Inflammatory macrophage (primary cell): ENCODE measurements at places on chromosomes 4 and X.

DNA sequence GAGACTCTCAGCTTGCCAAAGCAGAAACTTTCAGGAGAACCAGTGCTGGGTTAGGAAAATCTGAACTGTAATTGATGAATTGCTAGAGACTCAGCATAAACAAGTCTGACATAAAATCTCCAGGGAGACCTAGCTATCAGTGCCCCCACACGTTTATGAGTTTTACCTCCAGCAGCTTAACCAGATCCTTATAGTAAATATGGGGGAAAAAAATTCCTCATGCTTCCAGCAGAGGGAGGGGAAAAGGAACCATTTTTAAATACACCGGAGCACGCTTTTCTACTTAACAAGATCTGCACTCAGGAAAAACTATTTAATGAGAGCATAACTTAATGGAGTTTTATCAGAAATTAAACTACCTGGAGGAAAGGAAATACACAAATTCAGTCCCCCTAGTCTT is 1040.7 kb upstream of the INTU start:
- DNase-seq, result no peak

DNA sequence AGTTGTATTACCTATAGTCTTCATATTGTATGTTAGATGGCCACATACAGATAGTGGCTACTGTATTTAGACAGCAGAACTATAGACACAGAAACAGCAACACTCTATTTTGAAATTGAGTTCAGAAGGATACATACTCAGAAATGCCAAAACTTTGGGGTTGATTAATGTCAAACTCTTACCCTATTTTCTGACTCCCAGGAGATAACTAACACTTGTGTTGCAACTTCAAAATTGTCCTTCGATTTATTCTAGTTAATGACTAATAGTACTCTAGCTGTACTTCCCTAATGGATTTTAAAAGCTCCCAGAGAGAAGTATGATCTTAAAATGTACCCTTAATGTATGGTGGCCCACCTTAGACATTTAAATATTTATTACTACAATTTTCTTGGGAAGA is 229.9 kb upstream of the UGT8 start:
- no peak for DNase-seq

- DNase-seq, result peak; percentile 95
These were observed at the start of gene MMAA for GRCh38 chr4:145618932-145619638. Gene MMAA (plus strand): TSS chr4:145619385. CDS start chr4:145639140, 19,755 bp downstream.

- no peak for DNase-seq
These were observed 1.4 kb downstream of the TEX13D start for GRCh38 chrX:124333862-124334261.

GRCh38 chrX:3262901-3263300 is 83.6 kb downstream of the MXRA5 start:
- DNase-seq, result peak; percentile 70

GRCh38 chrX:94492541-94492940 is 818.5 kb downstream of the FAM133A start:
- DNase-seq, result no peak

- no peak for DNase-seq
These were observed 4.3 kb upstream of the DDX60L start for GRCh38 chr4:168484626-168485025.

GRCh38 chr4:124437853-124438495 is 274.6 kb downstream of the ANKRD50 start:
- no peak for DNase-seq

GRCh38 chr4:113574636-113575103 is 186.9 kb downstream of the CAMK2D start:
- no peak for DNase-seq

DNA sequence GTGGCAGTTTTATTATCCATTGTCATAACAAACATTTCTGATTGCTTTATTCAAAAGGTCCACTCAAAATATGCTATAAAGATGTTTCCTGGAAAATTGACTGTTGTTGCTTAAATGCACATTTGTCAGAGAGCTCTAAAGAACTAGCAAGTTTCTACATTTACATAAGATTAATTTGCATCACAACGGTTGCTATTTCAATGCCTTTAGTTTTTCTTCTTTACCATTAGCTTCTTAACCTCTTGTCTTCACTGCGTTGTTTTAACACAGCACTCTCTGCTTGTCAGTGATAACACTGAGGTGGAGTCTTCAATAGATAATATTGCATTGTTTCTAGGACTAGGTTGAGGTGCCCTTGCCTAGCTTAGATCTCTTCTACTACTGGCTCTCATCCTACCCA is 76.7 kb upstream of the GALNT7 start:
- no peak for DNase-seq

- no peak for DNase-seq
These were observed 32.1 kb downstream of the TAPT1 start for GRCh38 chr4:16194214-16194613.

DNA sequence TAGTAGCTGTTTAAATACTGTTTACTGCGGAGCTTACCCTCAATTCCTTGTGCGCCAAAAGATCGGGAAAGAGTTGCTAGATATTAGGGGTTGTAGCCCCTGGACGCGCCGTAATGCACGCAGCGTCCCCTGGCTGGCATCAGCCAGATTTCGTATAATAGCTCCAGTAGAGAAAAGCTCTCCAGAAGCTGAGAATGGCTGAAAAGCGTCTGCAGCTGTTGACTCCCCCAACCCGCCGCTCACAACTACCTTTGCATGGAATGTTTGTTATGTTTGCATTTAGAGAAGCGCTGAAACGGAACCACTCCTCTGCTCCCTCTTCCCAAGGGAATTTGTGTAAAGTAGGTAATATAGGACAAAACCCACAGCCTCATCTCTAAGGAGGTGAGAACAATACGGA is 3.7 kb downstream of the DOCK11 start:
- DNase-seq, result no peak

DNA sequence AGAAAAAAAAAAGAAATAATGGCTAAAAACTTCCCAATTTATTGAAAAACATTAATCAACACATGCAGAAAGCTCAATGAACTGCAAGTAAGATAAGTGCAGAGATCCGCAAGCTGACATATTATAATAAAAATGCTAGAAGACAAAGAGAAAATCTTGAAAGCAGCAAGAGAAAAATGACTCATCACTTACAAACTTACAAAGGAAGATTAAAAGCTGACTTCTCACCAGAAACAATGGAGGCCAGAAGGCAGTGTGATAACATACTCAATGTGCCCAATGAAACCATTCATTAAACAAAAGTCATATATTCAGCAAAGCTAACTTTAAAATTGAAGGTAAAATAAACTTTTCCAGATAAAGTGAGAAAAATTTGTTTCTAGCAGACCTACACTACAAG is 7.3 kb upstream of the BRWD3 start:
- no peak for DNase-seq

GRCh38 chr4:158234671-158235070 is 24.4 kb downstream of the TMEM144 start:
- no peak for DNase-seq

DNA sequence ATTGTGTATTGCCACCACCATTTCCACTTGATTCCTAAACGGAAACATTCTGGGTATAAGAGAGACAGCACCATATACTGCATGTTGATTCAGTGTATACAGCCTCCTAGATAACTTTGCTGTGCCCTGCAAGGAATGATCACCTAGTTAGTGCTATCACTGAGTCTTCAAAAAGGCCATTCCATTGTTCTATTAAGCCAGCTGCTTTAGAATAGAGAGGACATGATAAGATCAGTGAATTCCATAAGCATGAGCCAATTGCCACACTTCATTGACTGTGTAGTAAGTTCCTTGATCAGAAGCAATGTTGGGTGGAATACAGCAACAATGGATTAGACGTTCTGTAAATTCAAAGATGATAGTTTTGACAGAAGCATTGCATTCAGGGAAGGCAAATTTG is 1047.3 kb downstream of the PCDH18 start:
- DNase-seq, result no peak

GRCh38 chrX:31921236-31921635 is 849.4 kb upstream of the FTHL17 start:
- no peak for DNase-seq

DNA sequence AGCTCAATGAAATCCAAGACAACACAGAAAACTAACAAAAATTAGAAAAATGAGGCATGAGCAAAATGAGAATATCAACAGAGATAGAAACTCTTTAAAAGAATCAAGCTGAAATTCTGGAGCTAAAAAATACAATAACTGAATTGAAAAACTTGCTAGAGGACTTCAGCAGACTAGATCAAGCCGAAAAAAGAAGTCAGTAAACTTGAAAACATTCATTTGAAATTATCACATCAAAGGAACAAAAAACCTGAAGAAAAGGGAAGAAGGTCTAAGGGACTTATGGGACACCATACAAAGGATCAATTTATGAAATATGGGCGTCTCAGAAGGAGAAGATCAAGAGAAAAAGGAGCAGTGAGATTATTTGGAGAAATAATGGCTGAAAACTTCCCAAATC is 131.3 kb downstream of the PTCHD1 start:
- DNase-seq, result no peak

GRCh38 chr4:48654015-48654664 is 125.9 kb downstream of the FRYL start:
- no peak for DNase-seq

DNA sequence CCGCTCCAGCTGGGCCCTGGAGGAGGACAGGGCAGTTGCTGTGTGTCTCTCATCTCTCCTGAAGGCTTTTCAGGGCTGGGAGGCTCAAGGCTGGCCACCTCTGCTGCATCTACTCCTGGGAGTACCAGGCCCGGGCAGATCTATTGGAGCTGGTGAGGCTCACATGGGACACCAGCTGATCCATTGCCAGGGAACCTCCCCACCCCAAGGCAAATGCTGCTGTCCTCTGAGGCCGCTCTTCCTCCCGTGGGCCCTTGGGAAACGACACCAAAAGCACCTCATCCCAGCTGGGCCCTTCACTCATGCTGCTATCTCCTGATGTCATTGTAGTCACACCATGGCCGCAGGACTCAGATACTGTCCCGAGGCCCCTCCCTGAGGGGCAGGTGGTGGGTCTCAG is 3.6 kb downstream of the UBL4A start:
- DNase-seq, result no peak

DNA sequence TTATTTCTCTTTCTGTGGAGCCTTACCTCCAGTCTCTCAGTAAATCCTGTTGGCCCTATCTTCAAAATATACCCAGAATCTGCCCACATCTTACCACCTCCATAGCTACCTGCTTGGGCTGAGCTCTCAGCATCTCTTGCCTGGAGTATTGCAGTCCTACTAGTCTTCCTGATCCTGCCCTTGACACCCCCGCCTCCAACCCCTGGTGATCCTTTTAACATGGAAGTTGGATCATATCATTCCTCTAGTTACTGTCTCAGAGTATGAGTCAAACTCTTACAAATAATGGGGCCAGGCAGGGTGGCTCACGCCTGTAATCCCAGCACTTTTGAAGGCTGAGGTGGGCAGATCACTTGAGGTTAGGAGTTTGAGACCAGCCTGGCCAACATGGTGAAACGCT is 43.1 kb upstream of the SETD7 start:
- no peak for DNase-seq

DNA sequence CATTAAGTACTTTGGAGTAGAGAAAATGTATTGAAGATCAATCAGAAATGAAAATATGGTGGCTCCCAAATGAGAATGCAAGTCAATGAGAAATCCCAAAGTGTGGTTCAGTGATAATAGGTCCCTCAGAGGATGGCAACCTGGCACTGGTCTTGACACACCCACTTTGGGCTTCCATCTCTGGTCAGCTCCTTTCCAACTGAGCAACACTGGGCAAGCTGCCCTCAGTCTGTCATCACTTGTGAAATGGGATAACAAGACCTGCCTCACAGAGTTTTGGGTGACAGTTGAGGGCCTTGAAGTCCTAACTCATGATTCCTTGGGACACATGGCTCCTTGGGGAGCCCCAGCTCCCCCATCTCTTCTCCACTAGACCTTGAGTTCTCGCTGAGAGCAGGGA is 29.0 kb upstream of the MAMLD1 start:
- DNase-seq, result no peak

GRCh38 chr4:159434114-159434870 is 331.4 kb downstream of the RAPGEF2 start:
- no peak for DNase-seq

GRCh38 chr4:25117716-25118472 is 42.4 kb downstream of the SEPSECS start:
- DNase-seq, result no peak

DNA sequence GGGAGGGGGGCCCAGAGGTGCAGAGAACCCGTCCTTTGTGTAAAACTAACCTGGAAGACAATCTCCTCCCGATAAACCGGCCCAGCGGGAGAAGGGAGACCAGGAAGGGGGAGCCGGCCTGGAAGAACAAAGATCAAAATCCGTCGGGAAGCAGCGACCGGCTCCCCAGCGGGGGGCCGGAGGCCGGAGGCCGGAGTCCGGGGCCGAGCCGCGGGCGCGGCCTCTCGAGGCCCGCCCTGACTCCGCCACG is 552 bp downstream of the ZDHHC9 start:
- no peak for DNase-seq

DNA sequence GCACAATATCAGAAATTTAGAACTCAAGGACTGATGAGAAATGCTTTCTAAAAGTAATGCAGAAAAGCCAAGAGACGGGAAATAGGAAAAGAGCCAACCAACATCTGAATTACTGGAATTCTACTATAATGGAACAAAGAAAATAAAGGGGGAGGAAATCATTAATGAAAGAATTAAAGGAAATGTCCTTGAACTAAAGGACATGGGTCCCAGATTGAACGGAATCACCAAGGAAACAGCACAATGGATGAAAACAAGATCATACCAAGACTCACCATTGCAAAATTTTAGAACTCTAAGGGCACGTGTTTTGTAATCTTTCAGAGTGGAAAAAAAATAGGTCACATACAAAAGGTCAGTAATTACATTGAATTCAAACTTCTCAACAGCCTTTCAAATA is 35.9 kb downstream of the HPGDS start:
- DNase-seq, result no peak

DNA sequence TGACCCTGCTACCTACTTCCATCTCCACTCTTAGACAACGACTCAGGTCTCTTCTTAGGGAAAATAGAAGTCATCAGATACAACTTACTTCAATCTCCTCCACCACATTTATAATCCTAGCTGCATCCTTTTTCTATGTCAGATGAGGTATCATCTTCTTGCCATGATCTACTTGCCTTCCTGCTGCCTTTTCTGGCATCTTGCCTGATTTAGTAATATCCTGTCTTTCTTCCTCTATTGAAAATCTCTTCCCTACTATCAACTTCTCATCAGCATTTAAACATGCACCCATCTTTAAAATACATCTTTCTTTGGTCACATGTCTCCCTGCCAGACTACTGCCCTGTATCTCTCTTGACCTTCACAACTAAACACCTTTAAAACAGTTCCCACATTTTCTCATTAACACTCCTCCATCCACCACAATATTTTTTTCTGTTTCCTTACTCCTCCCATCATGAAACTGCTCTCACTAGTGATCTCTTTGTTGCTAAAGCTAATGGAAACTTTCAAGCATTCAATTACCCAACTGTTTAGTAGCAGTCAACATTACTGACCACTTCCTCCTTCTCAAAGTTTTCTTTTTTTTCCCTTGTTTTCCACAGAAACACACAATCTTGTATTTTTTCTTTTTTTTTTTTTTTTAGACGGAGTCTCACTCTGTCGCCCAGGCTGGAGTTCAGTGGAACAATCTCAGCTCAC is 100.8 kb upstream of the CXorf66 start:
- peak; percentile 55 for DNase-seq

- no peak for DNase-seq
These were observed 17.8 kb downstream of the SCD5 start for GRCh38 chr4:82780752-82781231.
